ENCODE measurements at places on chromosomes 5 and 9. TPM values are rescaled to one million over a fixed set of nuclear protein-coding genes. Genes with fewer than 3 reads are reported as not detected.

The CFAP90 gene
- polyA plus RNA-seq = 0.14 TPM

The ZNF483 gene
- polyA plus RNA-seq = 0.10 TPM

The LCN15 gene
- polyA plus RNA-seq = not detected

The SMC5 gene
- 10.4 TPM for polyA plus RNA-seq

The TMEM174 gene
- polyA plus RNA-seq = not detected

GRCh38 chr5:38847559-38848347 lies 1.9 kb downstream of the OSMR start:
- peak overlapping the region; percentile 57 for H3K27ac ChIP-seq
- H3K36me3 ChIP-seq = peaks cover 18% of the 10 kb centered on the region
- peaks cover 12% of the 10 kb centered on the region for H3K4me1 ChIP-seq
- peak; percentile 32 for DNase-seq
- H3K4me3 ChIP-seq = peak overlapping the region; percentile 93

GRCh38 chr5:134533115-134533815 lies 7.8 kb downstream of the JADE2 start:
- no peak overlapping the region for H3K27ac ChIP-seq
- H3K4me3 ChIP-seq = no peak overlapping the region
- peaks cover 19% of the 10 kb centered on the region for H3K36me3 ChIP-seq
- H3K27me3 ChIP-seq = no peaks in the 10 kb centered on the region

GRCh38 chr5:135173662-135174290 lies 139.7 kb upstream of the PITX1 start:
- H3K36me3 ChIP-seq = no peaks in the 10 kb centered on the region
- H3K4me3 ChIP-seq = no peak overlapping the region
- no peak for DNase-seq
- no peak overlapping the region for H3K27ac ChIP-seq
- H3K4me1 ChIP-seq = no peaks in the 10 kb centered on the region

DNA sequence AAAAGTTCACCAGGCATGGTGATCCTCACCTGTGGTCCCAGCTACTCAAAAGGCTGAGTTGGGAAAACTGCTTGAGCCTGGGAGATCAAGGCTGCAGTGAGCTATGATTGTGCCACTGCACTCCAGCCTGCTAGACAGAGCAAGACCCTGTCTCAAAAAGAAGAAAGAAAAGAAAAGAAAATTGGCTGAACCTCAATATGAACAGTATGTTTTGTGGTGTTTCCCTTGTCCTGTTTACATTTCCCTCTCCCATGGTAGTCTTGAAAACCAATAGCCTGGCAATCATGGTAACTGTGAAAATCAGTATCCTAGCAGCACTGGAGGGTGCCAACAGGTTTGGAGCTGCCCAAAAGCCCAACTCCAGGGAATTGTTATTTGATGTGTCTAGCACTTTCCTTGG lies 174.1 kb upstream of the NR4A3 start:
- DNase-seq = no peak
- no peak overlapping the region for H3K27ac ChIP-seq
- H3K36me3 ChIP-seq = no peaks in the 10 kb centered on the region
- H3K4me1 ChIP-seq = no peaks in the 10 kb centered on the region

DNA sequence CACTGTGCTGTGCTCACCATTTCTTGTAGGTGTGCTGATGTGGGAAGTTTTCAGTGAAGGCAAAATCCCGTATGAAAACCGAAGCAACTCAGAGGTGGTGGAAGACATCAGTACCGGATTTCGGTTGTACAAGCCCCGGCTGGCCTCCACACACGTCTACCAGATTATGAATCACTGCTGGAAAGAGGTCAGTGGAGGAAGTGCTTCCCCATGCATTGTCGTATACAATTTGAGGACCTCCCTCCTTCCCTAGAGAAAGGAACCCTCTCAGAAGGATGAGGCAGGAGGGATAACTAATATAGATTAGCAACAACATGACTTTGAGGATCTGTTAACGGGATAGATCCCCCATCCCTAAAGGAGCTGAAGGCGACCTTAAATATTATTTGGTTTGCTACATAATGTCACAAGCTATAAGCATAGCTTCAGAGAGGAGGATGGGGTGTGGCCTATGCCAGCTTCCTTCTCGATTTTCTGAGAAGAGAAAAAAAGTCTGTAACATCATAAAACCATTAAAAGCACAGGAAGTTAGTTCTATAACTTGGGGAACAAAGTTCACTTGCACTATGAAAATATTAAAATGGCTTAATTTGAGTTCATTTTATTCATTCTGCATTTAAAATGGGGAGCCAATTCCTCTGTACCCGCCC lies 17.0 kb upstream of the CYFIP2 start:
- no peaks in the 10 kb centered on the region for H3K4me1 ChIP-seq
- no peak for DNase-seq
- H3K27ac ChIP-seq = no peak overlapping the region
- H3K36me3 ChIP-seq = no peaks in the 10 kb centered on the region
- no peak overlapping the region for H3K4me3 ChIP-seq
- peaks cover 2% of the 10 kb centered on the region for H3K27me3 ChIP-seq

DNA sequence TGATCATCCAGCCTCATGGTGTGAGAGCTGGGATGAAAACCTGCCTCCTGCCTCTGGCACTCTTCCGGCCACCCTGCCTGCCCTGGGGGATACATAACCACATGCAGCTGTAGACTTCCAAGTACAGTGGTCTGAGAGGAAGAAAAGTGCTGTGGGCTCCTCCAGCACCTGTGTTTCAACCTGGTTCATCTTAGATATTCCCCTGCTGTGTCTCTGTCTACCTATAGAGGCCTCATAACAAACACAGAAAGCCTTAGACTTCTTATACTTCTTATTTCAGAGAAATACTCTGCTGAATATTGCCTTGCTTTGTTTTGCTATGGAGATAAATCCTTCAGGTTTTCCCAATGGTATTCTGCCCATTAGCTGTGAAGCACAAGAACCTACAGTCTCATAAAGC lies 19.6 kb upstream of the TNFAIP8 start:
- H3K4me3 ChIP-seq = no peak overlapping the region
- H3K36me3 ChIP-seq = no peaks in the 10 kb centered on the region
- DNase-seq = no peak
- H3K27ac ChIP-seq = no peak overlapping the region
- H3K27me3 ChIP-seq = no peaks in the 10 kb centered on the region

DNA sequence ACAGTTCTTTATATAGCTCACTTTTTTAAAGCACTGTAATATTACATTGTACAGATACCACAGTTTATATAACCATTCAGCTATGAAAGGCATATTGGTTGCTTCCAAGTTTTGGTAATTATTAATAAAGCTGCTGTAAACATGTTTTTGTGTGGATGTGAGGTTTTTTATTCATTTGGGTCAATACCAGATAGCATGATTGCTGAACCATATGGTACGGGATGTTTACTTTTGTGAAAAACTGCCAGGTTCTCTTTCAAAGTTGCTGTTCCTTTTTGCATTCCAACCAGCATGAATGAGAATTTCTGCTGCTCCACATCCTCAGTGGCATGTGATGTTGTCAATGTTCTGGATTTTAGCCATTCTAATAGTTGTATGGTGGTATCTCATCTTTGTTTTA lies 439.6 kb upstream of the NMUR2 start:
- H3K4me3 ChIP-seq = no peak overlapping the region
- DNase-seq = no peak
- H3K36me3 ChIP-seq = no peaks in the 10 kb centered on the region
- no peaks in the 10 kb centered on the region for H3K4me1 ChIP-seq
- H3K27ac ChIP-seq = no peak overlapping the region
- no peaks in the 10 kb centered on the region for H3K27me3 ChIP-seq

DNA sequence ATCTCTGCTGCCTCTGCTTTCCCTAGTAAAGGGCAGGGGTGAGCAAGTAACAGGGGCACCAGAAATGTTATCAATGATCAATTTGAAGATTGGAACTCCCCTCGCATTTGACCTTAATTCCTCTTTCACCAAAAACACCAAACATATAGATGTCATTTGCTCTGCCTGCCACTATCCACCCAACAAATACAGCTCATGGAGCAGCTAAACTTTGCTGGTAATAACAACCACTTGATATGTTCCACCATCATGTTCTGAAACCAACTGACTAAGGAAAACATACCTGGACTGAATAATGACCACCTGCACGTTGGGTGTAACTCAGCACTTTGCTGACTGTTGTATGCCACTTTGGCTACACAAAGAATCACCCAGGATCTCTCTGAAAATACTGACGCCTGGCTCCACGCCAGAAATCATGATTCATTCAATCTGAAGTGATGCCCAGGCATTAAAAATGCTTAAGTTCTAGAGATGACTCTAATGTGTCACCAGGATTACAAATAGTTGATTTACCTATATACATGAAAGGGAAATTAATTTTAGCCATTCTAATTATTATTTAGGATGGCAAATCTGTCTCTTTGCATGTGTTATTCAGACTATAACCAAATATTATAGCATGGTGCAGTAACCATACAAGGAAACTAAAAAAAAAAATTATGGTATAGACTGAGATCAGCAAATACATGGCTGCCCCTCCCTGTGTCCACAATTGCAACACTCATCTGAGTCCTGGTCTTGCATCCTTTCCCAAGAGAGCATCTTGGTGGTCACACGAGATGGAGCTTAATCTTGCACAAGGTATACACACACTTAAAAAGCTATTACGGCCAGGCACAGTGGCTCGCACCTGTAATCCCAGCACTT lies 43.1 kb upstream of the TTC39B start:
- H3K27ac ChIP-seq = no peak overlapping the region
- H3K4me3 ChIP-seq = no peak overlapping the region
- no peaks in the 10 kb centered on the region for H3K4me1 ChIP-seq
- H3K27me3 ChIP-seq = no peaks in the 10 kb centered on the region
- peak; percentile 18 for DNase-seq

- H3K27ac ChIP-seq = peak overlapping the region; percentile 32
- DNase-seq = no peak
- H3K27me3 ChIP-seq = no peaks in the 10 kb centered on the region
- H3K36me3 ChIP-seq = no peaks in the 10 kb centered on the region
- no peak overlapping the region for H3K4me3 ChIP-seq
These were observed 588.0 kb upstream of the TUSC1 start for GRCh38 chr9:26266146-26266793.

GRCh38 chr9:34773306-34773910 lies 63.5 kb upstream of the CCL21 start:
- H3K27ac ChIP-seq = no peak overlapping the region
- H3K27me3 ChIP-seq = no peaks in the 10 kb centered on the region
- DNase-seq = no peak
- H3K4me1 ChIP-seq = no peaks in the 10 kb centered on the region
- no peak overlapping the region for H3K4me3 ChIP-seq

DNA sequence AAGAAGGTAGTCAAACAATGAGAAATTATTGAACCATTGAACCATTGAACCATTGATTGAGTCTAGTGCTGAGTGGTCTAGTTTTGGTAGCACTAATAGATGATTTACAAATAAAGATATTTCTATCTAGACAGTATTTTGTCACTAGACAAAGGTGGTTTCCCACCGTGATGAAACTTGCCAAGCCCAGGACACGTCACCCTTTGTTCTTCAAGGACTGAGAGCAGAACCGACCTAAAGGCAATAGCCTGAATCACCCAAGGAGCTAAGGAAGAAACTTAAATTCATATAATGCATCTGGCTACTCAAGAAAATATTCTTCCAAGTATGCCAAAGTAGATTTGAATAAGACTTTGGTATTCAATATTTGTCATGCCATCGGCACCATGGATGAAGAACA lies 103.3 kb downstream of the ESM1 start:
- H3K27ac ChIP-seq = no peak overlapping the region
- DNase-seq = no peak
- H3K27me3 ChIP-seq = peaks cover 16% of the 10 kb centered on the region

- H3K36me3 ChIP-seq = no peaks in the 10 kb centered on the region
- no peak for DNase-seq
- H3K4me1 ChIP-seq = no peaks in the 10 kb centered on the region
- no peak overlapping the region for H3K4me3 ChIP-seq
- H3K27me3 ChIP-seq = no peaks in the 10 kb centered on the region
These were observed 211.0 kb upstream of the PANK3 start for GRCh38 chr5:168790002-168790635.

- H3K27ac ChIP-seq = peak overlapping the region; percentile 58
- H3K4me3 ChIP-seq = no peak overlapping the region
- no peaks in the 10 kb centered on the region for H3K27me3 ChIP-seq
- peak; percentile 95 for DNase-seq
- H3K36me3 ChIP-seq = no peaks in the 10 kb centered on the region
These were observed 74.7 kb downstream of the WWC1 start for GRCh38 chr5:168366116-168366515.

GRCh38 chr5:146510559-146511125 lies 5.3 kb downstream of the GPR151 start:
- H3K4me1 ChIP-seq = no peaks in the 10 kb centered on the region
- no peak overlapping the region for H3K27ac ChIP-seq
- H3K27me3 ChIP-seq = no peaks in the 10 kb centered on the region
- peaks cover 15% of the 10 kb centered on the region for H3K36me3 ChIP-seq

DNA sequence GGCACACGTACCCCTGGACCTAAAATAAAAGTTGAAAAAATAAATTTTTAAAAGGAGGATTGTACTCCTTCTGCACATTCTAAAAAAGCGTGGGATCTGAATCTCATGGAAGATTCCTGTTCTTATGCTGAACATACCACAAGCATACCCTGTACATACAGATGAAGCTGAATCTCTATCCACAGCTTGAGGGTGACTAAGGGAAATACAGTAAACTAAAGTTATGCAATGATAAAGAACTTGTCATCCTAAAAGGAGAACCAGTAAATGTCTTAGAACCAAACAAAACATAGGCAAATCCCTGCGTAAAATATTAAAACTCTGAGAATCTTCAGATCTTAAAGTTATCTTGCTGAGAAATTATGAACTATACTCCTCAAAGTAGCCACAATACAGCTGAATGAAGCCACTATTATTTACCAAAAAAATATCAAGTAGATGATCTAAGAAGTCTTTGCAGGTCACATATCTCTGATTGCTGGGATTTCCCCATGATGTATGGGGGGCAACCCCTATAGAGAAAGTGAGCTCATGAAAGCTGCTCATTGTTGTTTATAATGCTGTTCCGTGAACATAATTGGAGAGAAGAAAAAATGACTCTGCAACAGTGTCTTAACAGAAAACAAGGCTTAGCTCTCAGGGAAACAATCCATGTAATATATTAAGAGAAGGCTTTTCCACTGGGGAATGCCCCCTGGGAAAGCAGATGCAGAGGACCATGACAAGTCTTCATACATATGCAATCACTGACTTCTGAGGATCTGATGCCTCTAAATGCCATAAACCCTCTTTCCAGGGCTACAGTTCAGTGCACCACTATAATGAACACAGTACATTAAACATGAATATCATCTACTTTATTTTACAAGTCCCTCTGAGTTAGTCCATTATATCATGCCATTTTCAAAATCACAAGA lies 210.1 kb downstream of the EPB41L4A start:
- H3K36me3 ChIP-seq = no peaks in the 10 kb centered on the region
- peak; percentile 4 for DNase-seq
- H3K4me1 ChIP-seq = no peaks in the 10 kb centered on the region
- H3K27ac ChIP-seq = no peak overlapping the region
- 0 out of 2 replicates have a peak, but pooled peaks cover 2% of the 10 kb centered on the region for H3K27me3 ChIP-seq
- H3K4me3 ChIP-seq = no peak overlapping the region

DNA sequence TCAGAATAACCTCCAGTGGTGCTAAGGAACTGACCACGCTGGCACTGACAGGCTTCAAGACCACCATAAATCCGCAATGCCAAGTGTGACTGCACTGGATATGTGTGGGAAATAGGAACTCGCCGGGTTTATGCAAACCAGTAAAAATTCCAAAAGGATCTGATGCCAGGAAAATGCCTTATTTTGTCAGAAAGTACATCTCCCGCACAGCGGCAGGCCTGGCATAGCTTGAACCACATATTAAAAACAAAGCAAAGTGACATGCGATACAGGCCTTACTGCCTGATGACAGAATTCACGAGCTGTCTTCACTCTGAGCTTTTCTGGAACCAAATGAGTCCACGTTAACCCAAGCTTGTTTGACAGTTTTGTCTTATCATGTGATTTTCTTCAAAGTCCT lies 139.6 kb downstream of the GLIS3 start:
- H3K27ac ChIP-seq = no peak overlapping the region
- H3K4me3 ChIP-seq = no peak overlapping the region
- H3K27me3 ChIP-seq = no peaks in the 10 kb centered on the region
- no peaks in the 10 kb centered on the region for H3K36me3 ChIP-seq
- no peak for DNase-seq

All from IMR-90 (cell line).